ENCODE measurements at places on chromosomes 2 and 18.

GRCh38 chr18:42178376-42179080, 223.5 kb downstream of the PIK3C3 start:
- no peak for DNase-seq

GRCh38 chr2:196913691-196914090, 12.8 kb downstream of the PGAP1 start:
- no peak for DNase-seq

DNA sequence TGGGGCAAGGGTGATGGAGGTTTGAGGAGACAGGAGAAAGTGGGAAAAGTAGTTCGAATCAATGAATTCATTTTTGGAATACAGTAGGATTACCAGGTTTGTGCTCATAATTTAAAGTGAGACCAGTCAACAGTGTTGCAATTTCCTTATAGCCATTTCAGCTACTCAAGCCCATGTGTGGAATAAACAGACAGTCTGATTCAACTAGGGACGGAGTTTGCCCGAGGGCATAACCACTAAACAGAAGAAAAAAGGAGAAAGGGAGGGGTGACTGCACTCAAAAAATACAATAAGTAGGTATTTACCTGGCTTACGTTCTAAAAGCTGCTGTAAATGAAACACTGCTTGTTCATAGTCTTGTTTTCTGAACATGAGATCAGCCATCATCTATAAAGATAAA, 55.2 kb downstream of the TTC21B start:
- DNase-seq: no peak

DNA sequence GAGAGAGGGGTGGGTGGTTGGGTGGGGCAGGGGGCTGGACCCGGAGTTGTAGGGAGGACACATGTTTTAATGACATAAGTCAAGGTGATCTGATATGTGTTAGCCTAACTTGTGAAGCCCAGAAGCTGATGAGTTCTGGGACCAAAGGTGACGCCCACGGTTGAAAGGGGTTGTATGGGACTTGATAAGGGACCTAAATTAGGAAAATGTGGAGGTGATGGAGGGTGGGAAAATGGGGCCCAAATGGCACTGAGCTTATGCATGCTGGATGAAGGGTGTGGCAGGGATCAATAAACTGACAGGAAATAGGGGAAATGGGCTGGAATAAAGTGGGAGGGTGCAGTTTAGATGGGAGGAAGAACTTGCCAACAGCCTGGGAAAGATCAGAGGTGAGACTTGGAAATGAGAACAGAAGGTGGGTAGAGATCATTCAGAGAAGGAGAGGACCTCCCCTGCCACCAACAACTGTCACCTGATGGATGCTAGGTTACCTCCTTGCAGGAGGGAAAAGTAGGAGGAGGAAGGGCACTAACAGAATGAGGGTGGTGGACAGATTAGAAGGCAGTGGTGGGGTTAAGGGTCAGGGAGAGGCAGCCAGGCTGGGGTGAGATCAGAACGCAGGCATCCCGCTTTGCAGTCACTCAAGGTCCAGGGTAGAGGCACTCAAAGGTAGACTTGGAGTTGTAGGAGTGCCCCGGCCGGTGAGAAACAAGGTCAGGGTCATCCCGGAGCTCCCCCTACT, 15.3 kb downstream of the WNT10A start:
- DNase-seq: no peak

- peak; percentile 7 for DNase-seq
Measured at GRCh38 chr18:25169701-25170100, 182.3 kb downstream of the ZNF521 start.

GRCh38 chr2:215579809-215580208, 143.9 kb upstream of the FN1 start:
- peak; percentile 9 for DNase-seq

DNA sequence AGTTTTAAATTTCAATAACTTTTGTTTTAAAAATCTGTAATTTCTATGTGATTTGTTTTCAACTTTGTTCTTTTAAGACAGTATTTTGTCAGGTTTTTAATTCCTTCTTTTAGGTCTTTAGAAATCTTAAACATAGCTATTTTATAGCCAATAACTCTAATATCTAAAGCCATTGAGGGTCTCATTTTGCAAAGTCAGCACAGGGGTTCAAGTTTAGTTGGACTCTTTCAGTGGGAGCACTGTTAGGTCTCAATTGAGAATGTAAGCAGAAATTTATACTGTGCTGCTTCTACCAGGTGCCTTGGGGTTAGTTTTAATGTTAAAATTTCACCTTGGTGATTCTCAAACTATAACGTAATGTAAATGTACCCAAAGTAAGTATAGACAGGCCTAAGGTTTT, 105.3 kb upstream of the DNMT3A start:
- DNase-seq: no peak

GRCh38 chr18:79283929-79284328, 111.8 kb upstream of the NFATC1 start:
- no peak for DNase-seq

- DNase-seq: peak; percentile 26
Measured at GRCh38 chr2:213281156-213281555, 3.1 kb upstream of the SPAG16 start.

DNA sequence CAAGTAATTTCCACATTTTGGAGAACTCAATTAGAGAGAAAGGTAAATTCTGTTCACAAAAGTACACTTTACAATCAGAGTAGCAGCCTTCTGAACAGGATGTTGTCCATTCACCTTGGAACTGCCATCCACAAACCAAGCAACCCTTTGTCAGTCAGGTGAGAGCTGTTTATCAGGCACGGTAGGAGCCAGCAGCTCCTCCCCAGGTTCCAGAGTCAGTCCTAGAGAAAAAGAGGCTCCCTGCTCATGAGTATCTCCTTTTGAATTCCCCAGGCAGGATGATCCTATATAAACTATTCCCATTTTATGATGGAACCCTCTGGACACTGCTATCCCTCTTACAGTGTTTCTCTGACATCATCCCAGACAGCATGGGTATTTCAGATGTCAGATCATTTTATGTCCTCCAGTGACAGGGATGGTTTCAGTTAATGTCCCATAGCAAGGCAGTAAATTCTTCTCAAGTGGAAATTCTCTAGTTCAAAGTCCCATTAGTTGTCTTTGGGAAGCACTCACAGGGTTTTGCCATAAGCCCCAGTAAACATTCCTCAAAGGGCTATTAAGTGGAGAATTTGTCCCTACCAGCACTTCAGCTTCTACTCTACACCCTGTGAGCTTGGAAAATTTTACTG, 34.5 kb upstream of the CSRNP3 start:
- no peak for DNase-seq

DNA sequence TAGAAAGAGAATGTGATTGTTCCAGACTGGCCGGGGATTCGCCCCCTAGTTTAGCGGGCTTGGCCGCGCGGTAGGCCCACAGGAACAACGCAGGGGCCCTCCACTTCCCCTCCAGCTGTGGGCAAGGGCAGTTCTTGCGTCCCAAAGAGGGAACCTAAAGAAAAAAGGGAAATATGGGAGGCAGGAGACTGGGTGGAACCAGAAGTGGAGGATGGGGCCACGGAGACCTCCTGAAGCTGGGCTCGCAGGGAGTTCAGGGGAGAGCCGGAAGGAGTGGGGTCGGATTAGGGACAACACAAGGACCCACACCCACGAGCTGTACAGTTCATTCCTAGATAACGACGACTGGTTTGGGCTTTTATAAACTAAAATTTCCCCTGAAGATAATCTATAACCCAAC, 18.2 kb downstream of the GNLY start:
- DNase-seq: no peak

- DNase-seq: peak; percentile 74
Measured at GRCh38 chr18:13235421-13235831, 16.9 kb downstream of the LDLRAD4 start.

DNA sequence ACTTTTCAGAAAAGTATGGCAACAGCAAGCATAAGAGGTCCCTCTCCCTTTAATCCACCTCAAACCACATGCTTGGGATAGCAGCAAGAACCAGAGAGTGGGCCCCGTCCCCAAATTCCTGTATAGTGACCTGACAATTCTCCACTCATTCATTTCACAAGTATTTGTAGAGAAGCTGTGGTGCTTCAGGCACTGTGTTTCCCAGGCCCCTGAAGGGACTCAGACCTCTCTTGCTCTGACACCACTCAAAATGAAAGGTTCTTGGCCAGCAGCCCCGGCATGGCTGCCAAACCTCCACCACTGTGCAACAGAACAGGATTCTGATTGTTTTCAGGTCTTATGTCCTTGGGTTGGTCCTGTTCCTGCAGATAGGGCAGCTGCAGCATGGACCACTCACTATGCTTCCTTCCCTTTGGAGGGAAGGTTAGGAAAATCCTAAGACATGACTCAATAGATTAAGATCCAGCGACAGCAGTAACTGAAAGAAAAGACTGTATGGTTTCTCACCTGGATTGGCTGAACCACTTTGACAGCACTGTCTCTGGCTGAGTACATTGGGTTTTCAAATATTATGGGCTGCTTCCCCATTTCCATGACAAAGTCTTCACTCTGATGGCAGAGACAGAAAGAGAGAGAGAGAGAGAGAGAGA, 67.6 kb downstream of the DHRS9 start:
- DNase-seq: peak; percentile 66

DNA sequence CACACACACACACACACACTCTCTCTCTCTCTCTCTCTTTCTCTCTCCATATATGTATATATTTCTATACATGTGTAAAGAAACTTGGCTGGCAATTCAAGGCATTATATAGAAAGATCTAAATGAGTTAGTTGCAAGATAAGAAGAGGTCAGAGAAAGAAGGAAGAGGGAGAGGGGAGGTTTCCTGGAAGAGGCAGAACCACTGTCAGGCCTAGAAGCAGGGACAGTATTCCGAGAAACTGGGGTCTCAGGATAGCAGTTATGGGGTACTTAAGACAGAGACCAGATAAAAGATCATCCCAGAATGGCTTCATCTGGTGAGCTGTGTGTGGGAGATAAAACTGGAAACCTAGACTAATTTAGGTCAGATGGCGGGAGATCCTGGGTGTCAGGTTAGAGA, 180.8 kb downstream of the CAMKMT start:
- DNase-seq: no peak

DNA sequence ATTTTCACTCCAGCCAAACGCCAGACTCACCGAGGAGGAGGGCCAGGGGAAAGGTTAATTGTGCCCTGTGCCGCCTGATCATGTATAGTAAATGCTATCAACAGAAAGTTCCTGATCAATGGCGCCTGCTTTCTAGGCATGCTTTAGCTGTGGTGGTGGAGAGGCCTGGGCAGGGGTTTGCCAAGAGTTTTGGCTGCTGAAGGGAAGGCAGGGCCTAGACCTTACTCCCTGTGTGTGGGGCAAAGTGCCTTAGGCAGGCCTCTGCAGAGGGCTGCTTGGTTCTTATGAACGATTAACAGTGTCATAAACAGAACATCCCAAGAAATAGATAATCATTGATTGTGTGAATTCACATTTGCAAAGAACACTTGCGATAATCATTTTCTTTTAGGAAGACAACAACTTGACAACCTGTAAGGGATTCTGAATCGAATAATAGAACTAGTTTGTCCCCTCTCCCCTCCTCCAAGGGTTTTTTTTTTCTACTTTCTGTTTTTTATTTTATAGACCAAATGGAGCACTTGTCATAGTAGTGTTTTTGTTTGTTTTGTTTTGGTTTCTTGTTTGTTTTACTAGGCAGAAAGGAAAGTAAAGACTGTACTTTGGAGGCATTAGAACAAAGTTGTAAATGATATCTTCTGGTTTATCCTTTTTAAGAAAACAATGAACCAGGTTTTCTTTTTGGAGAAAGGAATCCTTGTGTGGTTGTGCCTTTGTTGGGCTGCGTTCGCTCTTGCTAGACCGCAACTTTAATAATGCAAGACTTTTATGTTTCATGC, 6.5 kb downstream of the TSHZ1 start:
- DNase-seq: no peak

- DNase-seq: no peak
Measured at GRCh38 chr18:62860062-62860461, 144.7 kb downstream of the PHLPP1 start.

GRCh38 chr18:63180971-63181376, 138.6 kb downstream of the BCL2 start:
- DNase-seq: no peak
